ENCODE measurements at places on chromosomes 4 and X.

- no peak for DNase-seq
Observed at GRCh38 chr4:177185151-177185550, 124.5 kb upstream of the NEIL3 start.

DNA sequence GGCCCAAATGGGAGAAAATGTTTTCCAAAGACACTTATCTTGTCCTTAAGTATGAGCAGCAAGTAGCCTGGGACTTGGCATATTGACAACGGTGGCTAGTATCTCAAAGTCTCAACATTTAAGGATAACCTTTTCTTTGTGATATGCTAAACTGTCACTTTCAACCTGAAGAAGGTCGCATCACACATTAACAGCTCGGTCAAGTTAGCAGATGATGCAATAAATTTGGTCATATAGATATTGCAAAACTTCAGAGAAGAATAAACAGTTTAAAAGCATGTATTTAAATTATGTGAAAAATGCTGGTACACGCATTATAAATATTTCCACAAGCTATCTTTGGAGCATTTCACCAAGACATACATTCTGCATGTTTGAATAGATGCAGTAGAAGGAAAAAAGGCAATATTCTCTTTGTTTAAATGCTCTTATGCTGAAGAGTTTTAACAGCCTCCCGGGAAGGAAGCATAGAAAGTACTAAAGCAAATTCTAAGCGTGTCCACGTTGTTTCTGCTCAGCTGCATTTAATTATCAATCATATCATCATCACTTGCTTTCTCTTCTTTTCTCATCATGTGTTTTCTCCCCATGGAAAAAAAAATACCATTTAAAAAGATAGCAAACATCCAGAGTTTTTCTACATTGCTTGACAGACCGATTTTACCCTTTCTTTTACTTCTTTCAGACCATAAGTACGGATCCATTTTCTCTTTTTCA lies 24.2 kb downstream of the ARHGAP6 start:
- no peak for DNase-seq

GRCh38 chr4:109412776-109413175 lies 20.8 kb upstream of the SEC24B start:
- no peak for DNase-seq

DNA sequence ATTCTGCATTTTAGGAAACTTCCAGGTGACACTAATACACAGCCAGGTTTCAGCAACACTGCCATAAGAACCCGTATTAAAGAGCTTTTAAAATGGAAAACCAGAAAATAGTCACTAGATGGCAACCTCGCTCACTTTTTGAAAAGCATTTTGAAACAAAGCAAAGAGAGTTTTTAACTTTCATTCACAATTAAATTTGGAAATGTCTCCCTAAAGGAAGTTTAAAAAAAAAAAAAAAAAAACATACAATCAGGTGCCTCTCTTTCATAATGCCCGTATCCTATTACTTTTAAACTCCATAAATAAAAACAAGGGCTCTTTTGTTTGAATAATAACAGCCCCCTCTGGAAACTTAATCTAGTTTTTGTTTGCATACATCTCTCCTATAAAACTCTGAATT lies 20.3 kb downstream of the MEPE start:
- no peak for DNase-seq

GRCh38 chr4:100907465-100908454 lies 389.9 kb upstream of the EMCN start:
- DNase-seq: no peak

GRCh38 chrX:151694661-151695582 lies at the start of gene PRRG3:
TSS of gene PRRG3 (plus strand) at chrX:151695458. CDS start at chrX:151698815, 3,357 bp downstream.
- DNase-seq: no peak

DNA sequence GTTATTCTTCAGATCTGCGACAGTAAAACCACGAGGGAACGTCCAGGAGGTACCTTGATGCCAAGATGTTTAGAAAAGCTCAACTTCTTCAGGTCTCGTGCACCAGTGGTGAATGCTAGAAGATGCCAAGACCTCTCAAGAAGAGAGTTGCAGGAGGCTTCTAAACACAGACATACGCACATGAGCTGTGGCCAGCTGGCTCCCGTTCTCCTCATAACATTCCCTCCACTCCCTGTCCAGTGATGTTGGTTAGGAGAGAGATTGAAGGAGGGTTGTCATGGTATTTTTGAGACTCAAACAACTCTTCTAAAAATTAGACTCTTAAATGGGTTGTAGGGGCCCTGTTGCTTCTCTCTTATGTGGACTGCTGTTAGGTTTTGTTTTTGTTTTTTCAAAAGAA lies 184.3 kb downstream of the QDPR start:
- no peak for DNase-seq

DNA sequence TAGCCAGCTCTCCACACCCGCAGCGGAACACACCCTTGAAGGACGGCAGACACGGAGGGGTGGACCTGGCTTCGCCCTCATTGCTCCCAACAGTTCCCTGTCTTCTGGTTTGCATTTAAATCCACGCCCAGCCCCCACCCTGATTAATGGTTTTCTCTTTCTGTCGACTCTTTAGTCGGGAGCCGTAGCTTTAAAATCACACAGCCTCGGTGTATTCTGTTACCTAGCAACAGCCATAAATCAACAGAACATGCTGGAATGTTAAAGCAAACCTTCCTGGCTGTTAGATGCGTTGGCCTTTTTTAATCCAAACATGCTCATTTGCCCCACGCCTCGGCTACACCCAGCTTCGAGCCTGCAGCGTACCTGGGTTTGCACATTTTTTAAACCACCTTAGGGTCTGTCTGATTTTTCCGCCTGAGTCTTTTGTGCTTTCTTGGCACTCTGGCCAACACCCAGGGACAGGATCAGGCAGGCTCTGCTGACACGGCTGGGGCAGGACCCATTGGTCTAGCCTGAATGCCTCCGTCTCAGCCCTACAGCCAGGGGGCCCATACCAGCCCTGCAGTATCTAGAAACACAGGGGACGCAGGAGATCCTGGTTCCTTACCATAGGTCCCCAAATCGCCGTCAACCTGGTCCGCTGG lies 21.4 kb upstream of the PPP2R2C start:
- no peak for DNase-seq

Measured in stimulated activated CD4-positive, alpha-beta T cell treated with anti-CD3 and anti-CD28 coated beads, Interleukin-1b, Interleukin-23, amount 100 ng/mL, for 24 hours (primary cell).